MV-4-11 (cell line): ENCODE measurements at places on chromosomes 1 and 21.
A peak's percentile ranks its signal among the peaks of the same experiment; 100 is the strongest.

DNA sequence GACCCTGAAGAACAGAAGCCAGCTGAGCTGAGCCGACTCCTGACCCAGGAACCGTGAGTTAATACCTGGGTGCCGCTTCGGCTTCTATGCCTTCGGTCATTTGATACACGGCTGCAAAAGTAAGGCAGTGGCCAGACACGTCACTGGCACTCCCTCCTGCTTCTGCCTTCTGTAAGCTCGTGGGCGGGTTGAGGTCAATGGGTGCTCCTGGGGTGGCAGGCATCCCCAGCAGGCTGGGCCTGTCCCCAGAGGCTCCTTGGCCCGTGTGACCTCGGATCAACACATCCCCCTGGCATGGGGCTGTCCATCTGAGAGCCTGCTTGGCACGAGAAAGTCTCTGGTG lies 35.7 kb upstream of the COL6A1 start:
- no peak for DNase-seq

DNA sequence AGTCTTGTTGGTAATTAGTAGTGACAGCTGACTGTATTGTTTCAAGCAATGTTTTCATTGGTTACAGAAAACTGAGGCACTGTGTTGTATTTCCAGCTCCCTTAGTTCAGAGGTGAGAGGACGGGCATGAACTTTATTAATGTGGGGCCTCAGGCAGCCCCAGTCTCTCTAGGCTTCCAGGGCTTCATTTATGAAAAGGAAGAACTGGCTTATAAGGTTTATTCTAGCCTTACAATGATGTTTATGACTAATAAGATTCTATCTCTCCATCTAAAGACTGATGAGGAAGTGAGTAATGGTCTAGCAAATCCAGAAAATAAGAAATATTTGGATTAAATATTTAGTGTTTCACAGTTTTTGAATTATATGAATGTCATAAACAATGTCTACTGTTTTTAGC lies 41.5 kb downstream of the CBS start:
- DNase-seq: no peak

DNA sequence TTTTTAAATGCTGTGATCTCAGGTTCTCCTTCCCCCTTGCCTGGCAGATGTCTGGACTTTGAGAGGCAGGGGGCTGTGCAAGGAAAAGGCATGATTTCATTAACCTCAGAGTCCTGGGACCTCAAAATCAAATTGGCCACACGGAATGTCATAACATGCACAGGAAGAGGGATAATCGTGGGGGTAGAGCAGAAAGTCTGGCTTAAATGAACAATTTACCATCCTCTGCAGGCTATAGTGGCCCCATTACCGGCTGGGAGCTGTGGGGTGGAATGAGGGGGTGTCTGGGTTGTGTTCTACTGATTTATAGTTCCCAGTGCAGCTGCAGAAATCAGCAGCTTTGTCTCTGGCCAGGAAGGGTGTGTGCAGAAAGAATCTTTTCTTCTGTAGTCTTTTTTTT lies 10.8 kb downstream of the OPRD1 start:
- no peak for DNase-seq

DNA sequence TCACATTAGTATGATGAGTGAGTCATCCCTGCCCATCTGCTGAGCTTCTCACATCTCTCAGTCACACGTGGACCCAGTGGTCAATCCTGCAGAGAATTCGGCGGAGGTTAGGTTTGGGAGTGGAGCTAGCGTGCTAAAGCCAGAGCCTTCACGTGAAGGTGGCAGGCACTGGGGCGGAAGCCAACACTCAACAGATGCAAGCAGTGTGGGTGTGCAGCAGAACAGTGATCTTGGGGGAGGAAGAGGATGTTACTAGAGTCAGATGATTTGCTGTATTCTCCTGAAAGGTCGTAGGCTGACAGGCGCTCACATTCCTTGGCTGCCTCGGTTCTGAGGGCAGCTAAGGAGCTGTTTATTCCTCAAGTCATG lies 6.7 kb downstream of the C1orf115 start:
- no peak for DNase-seq

DNA sequence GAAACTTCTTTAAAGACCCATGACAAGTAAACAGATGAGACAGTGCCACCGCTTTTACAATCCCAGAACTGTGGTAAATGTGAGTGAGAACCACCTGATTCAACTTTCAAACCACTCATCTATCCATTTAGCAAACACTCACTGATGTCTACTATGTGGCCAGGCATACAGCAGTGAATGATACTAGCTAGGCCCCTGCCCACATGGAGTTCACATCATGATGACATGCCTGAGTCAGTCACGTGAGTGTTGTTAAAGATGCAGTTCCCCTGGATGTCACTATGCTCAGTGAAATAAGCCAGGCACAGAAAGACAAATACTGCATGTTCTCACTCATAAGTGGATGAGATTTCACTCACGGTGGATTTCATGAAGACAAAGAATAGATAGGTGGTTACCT lies 28.4 kb downstream of the STX6 start:
- DNase-seq: no peak

DNA sequence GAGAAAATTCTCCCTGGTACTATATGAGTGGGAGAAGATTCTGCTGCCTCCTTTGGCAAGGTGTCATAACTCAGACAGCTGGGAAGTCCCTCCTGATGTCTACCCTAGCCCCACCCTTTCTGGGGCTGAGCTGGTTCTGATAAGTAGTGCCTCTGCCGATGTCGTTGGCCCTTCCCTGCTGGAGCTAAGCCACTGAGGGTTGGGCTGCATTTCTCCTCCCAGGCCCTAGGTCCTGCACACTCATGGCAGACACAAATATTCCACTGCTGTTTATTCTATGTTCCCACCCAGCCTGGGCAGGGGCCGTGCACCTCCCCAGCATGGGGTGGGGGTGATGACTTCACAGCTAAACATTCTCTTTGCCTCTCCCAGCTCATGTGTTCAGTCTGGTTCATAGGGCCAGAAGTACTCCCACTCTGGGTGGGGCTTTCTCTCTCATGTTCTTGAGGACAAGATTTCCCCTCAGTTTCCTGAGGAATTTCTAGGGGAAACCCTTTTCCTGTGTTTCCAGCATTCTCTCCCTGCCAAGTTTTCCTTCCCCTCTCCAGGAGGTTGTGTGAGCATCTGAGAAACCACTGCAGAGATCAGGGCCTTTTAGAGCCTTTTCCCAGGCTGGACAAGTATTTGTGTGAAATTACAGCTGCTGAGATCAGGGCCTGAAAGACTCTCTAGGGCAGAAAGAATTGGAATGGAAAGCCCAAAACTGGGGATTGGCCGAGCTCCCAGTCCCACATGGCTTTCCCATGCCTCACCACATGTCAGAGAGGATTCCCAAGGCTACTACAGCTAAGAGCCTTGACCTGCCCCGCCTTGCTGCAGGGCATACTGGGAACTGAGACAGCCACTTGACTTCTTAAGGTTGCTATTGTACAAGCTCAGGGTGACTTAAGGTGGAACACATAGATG lies 66.2 kb downstream of the ATP2B4 start:
- peak; percentile 5 for DNase-seq

DNA sequence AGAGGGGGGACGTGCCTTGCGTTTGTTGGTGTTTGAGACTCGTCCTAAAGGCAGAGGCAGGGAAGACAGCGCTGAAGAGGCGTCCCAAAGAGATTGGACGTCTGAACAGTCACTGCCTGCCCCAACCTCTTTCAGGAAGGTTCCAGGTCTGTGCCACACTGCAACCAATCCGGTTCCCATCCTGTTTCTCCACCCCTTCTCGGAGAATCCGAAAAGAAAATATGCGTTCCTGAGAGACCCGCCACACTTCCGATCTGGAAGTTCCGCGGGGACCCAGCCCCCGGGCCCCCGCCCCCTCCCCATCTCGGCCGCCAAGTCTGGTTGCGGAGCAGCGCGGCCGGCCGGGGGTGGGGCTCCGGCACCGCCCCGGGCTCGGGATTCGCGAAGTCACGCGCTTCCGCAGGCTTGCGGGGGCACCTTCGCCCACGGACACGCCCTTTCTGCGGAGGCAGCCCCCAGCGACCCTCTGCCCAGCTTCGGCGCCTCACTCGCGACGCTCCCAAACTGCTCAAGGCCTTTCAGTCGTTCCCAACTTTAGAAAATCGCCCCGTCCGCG lies 124.5 kb upstream of the DPYD start:
- DNase-seq: no peak

DNA sequence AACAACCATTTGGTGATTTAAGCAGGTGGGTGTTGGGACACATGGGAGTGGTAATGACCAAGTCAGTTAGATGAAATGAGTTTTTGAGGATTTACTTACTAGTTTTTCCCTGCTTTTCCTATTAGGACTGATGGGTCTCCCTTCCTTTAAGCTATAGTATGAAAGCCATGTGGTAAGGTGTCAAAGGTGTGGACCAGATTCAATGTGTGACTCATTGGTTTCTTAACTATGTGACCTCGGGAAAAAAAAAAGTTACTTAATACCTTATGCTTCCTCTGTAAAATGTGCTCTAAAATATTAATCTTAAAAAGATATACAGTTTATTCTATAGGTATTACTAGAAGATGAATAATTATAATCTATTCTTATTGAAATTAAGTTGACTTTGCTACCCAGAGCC lies 93.7 kb downstream of the DUSP10 start:
- no peak for DNase-seq

- DNase-seq: no peak
Measured at GRCh38 chr1:6424619-6425593, at the start of gene ESPN. Gene ESPN (plus strand): TSS chr1:6424776. CDS start chr1:6424956, 180 bp downstream.
